ENCODE measurements at places on chromosomes 4 and X.

GRCh38 chr4:81827577-81828202 is 356.0 kb upstream of the RASGEF1B start:
- no peak for DNase-seq

DNA sequence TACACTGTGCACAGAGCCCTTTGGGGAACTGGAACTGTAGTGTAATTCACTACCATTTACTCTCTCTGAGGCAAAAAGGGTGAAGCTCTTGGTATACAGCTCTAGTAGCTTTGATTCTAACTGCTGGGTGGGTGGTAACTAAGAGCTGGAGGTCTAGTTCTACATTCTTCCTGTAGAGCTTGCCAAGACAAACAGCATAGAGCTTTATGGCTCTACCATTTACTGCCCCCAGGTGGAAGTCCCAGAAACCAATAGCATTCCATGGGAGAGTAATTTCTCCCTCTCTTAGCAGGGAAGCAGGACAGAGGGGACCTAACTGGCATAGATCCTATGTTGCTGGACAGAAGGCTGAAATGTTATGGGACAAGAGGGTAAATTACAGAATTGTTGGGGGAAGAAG is 26.7 kb downstream of the HDAC8 start:
- no peak for DNase-seq

- no peak for DNase-seq
Observed at GRCh38 chr4:1283711-1284110, 6.0 kb upstream of the MAEA start.

DNA sequence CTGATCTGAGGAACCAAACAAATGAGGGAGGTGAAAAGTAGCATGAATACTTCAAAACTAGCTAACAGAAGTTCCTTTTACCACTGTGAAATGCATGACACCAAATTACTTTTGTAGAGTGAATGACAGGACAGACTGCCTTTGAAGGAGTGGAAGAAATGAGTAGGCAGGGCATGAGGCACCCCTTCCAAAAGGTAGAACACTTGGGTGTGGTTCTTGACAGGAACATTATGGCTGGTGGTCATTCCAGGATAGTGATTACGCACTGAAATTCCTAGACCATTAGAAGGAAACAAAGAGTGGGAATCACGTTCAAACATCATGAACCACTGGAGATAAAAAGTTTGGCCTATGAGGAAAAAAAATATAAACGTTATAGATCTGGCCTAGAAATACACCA is 4.9 kb downstream of the HUWE1 start:
- DNase-seq, result no peak

DNA sequence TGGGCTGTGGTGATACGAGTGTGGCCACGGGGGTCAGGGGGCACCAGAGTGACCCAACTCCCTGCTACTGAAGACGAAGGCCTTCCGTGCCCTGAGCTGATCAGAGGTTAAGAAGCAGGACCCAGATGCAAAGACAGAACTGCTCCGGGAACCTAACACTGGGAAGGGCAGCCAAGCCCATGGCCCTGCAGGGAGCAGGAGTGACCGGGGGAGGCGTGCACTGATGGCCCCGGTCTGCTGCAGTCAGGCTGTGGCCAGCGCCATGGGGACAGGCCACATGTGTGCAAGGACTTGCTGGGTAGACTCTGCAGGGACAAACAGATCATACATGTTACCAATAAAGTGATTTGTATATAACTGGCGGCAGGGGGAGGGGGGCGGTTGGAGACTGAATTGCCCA is 74.6 kb downstream of the ACOX3 start:
- no peak for DNase-seq

DNA sequence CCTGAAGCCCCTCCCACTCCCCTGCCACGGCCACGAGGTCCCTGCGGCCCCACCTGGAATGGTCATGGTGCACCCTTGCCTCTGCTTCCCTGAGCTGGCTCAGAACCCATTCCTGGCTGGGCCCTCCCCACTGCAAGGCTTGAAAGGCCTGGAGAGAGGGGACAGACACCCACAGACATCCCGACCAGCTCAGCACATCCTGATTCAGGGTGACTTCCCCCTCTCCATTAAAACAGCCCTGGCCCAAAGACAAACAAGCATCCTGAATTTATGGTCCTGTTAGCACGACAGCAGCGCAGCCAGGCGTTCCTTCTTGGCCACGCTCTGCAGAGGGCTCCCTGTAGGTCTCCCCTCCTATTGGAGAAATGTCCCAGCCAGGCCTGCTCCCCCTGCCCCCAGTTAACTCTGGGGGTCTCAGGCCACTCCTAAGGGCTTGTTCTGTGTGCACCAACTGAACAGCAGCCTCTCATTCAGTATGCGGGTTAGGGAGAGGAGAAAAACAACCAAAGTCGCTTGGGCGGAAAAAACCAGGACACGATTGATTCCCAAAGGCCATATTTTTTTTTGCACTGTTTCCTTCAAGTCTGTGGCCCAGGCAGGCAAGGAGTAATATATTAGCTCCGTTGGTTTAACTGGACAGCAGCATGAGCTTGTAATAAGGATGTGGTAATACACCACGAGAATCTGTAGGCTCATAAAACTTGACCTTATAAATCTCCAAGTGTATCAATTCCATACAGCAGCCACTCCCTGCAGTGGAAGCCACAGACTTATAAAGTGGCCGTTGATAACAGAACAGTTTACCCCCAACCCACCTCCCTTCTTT is 106.7 kb upstream of the MSX1 start:
- no peak for DNase-seq

GRCh38 chr4:99755223-99755944 is 61.2 kb upstream of the DAPP1 start:
- DNase-seq, result no peak

DNA sequence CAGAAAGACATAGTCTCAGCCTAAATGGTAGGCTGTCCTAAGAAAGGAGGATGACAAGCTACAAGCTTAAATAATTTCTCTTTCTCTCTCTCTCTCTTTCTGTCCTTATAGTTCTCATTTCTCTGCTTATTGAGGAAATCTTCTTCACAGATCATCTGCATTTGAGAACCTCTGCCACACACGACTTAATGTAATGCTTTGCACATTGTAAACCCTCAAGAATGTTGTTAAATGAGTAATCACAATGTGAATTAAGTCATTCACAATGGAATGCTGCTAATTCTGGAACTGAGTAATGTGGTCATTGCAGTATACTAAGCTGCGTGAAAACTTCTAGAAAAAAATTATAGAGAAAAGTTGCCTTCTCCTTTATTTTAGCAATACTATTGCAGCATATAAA is 508.9 kb upstream of the FTHL17 start:
- DNase-seq, result no peak

GRCh38 chrX:47483306-47484268 is 565 bp upstream of the ZNF41 start:
- DNase-seq, result no peak
